ENCODE measurements at places on chromosomes 11 and 22.

DNA sequence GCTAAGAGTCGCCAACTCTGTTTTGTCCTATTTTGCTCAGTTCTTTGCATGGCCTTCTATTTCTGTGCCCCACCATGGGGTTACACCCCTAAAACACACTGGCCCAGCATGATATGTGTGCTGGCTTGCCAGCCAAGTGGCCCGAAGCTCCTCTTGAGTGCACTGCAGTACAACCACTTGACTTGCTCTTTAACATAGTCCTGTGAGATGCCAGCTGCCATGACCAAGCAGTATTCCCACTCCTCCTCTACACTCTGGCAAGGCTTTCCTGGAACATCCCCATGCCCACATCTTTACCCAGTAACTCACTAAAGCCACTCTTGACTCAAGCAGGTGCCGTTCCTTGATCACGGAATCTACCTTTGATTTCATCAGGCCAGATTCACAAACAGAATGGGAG, 102.9 kb upstream of the GAL start:
- no peak for DNase-seq

- no peak for DNase-seq
Observed at GRCh38 chr11:77547047-77547836, 42.5 kb upstream of the AQP11 start.

DNA sequence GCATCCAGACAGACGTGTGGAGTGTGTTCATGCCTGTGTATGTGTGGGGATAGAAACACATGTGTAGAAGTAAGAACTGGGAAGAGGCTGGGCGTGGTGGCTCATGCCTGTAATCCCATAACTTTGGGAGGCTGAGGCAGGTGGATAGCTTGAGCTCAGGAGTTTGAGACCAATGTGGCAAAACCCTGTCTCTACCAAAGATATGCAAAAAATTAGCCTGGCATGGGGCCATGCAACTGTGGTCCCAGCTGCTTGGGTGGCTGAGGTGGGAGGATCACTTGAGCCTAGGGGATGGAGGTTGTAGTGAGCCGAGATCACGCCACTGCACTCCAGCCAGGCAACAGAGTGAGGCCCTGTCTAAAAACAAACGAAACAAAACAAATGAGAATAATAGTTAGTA, 1166.6 kb downstream of the TBC1D22A start:
- no peak for DNase-seq

DNA sequence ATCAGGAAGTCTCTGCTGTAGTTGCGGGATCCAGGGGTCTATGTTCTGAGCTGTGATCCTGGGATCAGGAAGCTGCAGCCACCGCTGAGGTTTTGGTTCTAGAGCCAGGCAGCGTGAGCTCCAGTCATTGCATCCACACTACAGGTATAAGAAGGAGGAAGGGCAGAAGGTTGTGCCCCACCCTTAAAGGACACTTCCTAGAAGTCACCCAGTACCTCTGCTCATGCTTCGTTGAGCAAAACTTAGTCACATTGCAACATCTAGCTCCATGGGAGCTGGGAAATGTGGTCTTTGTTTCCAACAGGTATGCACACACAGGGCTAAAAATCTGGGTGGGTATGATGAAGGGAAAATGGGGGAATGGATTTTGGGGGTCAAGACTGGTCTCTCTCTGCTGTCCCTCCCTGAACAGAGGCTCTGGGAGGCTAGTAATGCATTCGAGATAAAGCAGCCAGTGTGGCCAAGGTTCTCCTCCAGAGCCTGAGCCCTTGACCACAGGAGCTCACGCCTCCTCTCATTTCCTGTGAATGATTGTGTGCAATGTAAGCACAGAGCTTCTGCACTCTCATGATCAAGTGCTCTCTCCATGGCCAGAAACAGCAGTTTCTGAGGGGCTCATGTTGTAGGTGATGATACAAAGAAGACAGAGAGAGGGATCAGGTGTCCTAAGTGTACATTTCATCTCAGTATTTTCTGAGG, 86.8 kb upstream of the OR4B1 start:
- DNase-seq: no peak

GRCh38 chr11:133821776-133822175, 23.5 kb downstream of the SPATA19 start:
- DNase-seq: no peak

- no peak for DNase-seq
Observed at GRCh38 chr11:132134322-132134721, 763.9 kb downstream of the NTM start.

DNA sequence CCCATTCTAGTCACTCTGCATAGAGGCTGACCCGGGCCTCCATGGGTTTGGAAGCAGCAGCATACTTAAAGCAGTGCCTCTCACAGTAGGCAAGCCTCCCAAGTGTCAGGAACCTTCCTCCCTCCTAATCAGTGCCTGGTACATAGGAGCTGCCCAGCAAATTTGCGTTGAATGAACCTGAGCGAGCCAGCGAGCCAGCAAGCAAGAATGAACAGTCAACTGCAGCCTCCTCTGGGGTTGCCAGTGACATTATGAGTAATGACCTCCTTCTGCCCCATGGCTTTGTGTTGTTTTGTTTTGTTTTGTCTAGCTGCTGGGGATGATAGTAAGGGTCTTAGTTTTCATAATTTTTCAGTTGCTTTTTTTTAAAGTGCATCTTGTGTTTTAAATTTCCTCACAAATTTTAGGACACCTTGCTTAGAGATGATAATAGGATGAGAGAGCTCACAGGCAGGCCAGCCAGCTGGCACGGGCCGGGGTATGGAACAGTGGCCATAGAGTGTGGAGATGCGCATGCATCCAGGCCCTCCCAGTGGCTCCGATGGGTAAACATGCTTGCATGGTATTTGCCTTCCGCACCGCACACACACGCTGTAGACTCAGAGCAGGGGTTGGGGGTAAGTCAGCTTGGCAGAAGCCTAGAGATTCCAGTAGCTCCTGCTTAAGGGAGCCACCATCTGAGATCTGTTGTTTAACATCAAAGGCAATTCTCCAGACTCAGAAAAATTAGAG, 36.1 kb downstream of the TTC12 start:
- no peak for DNase-seq

Measured in T-helper 9 cell (primary cell).